ENCODE measurements at places on chromosomes 5 and 9. TPM values are rescaled to one million over a fixed set of nuclear protein-coding genes. Genes with fewer than 3 reads are reported as not detected.

GRCh38 chr9:92208693-92209524 is 84.6 kb downstream of the IARS1 start:
- no peak for DNase-seq

GRCh38 chr9:74334271-74334670 is 162.9 kb upstream of the RORB start:
- no peak for DNase-seq

- DNase-seq: no peak
Measured at GRCh38 chr9:90020276-90020871, 415.6 kb downstream of the GADD45G start.

DNA sequence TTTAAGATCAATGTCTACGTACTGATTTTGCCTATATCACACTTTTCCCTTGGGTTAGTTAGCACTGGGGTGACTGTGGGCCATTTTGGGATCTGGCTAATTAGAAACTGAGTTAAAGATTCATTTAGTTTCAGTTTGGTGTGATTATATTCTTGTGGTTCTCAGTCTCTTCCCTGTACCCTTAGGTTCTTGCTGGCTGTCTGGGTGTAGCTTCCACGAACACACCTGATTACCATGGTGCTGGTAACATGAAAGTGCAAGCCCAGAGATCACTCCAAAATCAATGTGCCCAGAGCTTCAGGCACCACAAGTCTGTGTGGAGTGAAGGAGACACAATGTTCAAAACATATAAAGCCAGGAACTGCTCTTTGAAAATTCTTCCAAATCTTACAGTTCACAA is 248.1 kb downstream of the PDE4D start:
- DNase-seq: no peak

DNA sequence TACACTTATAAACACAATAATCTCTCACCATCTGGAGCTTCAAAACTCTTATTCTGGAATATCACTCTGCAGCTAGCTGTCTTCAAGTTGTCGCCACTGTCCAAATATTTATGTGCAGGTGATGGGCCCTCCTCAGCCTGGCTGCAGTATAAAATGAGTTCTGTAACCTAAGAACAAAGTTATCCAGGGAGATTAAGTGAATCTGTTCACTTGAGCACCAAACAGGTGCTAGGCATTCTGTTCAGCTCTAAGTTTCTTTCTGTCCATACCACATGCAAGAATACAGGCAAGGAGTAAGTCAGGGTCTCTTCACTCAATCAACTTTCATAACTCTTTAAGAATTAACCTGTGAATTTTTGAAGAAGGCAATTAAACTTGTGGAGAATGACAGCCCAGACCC is 344.1 kb downstream of the PLK2 start:
- DNase-seq: no peak

- no peak for DNase-seq
Measured at GRCh38 chr5:151001436-151001835, 19.0 kb upstream of the GPX3 start.

DNA sequence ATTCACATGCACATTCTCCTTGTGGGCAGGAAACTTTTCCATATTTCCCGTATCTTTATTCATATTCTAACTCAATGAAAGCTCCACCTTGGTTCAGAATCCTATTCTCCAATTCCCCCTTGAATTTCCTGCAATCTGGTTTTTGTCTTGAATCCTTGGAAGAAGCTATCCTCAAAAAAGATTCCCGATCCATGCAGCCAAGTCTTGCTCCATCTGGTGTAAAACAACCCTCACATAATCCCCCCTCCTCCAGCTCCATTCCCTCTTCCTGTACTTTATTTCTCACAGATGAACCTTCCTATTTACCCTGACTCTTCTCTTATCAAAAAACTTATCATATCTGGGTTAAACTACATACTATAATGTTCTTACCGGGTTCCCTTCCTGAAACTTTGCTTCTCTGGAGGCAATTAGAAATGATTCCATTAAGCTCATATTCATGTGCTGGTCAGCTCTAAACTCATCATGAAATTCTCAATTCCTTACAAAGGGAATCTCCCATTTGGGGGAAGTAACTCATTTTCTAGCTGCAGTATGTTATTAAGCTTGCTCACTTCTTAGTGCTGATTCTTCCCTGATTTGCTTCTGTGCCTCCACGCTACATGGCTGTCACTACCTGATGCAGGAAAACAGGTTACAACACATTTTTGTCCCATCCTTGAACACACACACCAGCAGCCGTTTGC is 81.7 kb downstream of the GNAQ start:
- DNase-seq: no peak

GRCh38 chr5:9151684-9152427 is 394.0 kb downstream of the SEMA5A start:
- DNase-seq: no peak

GRCh38 chr9:109403116-109403515 is 82.3 kb upstream of the EPB41L4B start:
- DNase-seq: peak; percentile 35

- peak; percentile 86 for DNase-seq
Measured at GRCh38 chr5:14185326-14186058, 42.4 kb downstream of the TRIO start.

- no peak for DNase-seq
Measured at GRCh38 chr9:27665136-27665535, 91.9 kb upstream of the C9orf72 start.

- peak; percentile 94 for DNase-seq
Measured at GRCh38 chr9:123562844-123563346, 206.9 kb downstream of the CRB2 start.

DNA sequence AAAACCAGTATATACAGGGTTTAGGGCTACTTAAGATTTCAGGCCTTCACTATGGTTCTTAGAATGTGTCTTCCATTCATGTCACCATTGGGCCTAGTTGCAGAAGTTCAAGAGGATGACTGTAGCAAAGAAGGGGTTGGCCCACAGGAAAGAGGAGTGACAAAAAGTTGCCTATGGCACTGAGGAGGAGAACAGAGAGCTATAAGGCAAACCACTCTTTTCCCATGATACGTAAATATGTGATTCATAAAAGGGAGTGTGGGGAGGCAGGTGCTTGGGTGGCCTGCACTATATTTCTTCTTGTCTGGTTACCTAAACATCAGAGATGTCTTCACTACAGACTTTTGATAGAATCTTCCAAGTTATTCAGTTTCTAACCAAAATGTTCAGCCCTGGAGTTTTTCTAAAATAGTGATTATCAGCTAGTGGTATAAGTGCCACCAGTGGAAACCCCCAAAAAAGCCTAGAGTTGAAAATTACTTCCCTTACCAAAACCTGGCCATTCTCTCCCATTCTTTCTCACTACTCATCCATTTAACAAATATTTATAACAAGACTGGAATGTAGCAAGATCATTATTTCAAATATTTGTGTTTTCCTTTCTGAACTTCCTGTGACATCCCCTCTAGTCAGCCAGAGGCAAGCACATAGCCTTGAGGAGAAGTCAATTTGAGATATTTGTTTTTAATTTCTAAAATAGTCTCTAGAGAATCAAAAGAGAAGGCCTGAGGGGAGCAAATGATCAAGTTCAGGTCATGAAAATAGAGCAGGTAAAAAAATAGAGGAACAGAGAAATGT is 367.4 kb downstream of the EFNA5 start:
- DNase-seq: no peak

- no peak for DNase-seq
Measured at GRCh38 chr9:124350494-124351263, 64.6 kb downstream of the PSMB7 start.

DNA sequence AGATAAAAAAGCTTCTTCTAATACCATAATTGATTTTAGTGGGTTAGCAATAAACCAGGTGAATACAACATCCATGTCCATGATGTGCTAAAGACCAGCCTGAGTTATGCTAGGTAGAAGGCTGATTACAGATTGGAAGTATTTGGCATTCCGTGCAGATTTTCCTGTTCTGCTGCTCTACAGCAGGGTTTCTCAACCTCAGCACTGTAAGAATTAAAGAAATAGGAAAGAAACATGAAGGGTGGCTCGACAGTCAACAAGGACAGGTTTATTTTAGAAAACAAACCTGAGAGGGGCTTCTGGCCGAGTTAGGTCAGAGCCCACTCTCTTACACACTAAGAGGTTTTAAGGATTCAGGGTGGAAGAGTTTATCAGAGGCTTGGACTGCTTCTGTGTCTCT is 42.3 kb downstream of the ZFAND5 start:
- no peak for DNase-seq

DNA sequence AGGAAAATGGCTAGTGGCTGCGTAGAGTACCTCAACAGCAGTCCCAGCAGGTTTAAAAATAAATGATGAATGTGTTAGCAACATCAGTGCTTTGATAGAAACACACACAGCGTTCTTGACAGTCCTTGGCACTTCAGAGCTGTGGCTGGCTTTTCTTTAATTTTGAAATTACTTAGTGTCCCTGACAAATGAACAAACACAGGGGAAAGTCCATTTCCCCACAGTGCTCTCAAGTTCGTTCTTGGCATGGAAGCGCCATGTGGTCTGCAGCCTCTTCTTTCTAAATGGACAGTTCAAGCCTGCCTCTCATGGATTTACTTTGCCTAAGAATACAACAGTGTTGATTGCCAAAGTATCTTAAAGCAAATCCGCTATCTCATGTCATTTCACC is 102.2 kb downstream of the ADAMTS12 start:
- DNase-seq: no peak

GRCh38 chr9:3332802-3333201 is 193.0 kb downstream of the RFX3 start:
- no peak for DNase-seq

DNA sequence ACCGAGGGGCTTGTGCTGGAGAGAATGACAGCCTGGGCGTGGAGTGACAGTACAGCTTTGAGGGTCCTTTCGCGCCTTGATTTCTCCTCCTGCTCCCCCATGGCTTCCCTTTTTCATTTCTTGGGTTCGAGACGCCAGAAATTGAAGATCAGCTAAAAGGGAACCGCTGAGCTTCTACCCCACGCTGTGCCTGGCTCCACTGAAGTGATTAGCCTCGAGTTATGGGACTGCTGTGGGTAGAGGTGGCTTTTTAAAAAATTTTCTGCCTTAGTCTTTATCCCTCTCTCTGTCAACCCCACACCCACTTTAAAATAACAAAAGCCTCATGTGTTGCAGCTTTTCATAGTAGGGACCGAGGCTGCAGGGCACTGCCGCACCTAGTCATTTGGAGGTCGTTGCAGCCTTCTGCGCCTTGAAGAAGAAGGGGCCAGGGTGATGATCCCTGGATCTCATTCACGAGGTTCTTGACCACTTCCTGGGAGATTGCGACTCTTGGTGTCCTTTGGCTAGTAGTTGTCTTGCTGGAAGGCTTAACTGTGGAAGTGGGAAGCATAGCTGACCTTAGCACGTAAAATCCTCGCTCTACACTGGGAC is 603 bp downstream of the PPIP5K2 start:
- DNase-seq: peak; percentile 44

DNA sequence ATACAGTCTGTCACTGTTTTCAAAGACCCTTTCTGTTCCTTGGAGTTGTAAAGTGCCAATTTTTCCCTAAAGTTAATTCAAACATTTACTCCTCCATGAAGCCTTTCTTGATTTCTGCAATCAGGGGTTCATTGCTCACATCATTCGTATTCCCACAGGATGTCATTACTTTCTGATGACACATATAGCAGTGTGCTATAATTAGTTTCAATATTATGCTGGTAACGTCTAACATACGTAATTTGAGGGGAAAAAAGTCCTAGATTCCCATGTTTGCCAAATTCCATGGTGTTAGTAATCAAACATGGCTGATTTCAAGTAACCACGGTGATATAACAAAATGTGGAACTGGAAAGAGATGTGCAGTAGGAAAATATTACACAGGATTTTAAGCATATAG is 468.2 kb upstream of the MEF2C start:
- DNase-seq: peak; percentile 78

- no peak for DNase-seq
Measured at GRCh38 chr5:89270901-89271300, 387.9 kb upstream of the MEF2C start.

- DNase-seq: no peak
Measured at GRCh38 chr9:89374176-89374575, 55.9 kb downstream of the SECISBP2 start.

PCDHAC1 gene
- not detected for total RNA-seq

LCN9 gene
- total RNA-seq: not detected

RABGAP1 gene
- 23.9 TPM for total RNA-seq

SARDH gene
- 2.4 TPM for total RNA-seq

ARID3C gene
- total RNA-seq: 0.11 TPM

ENTPD8 gene
- total RNA-seq: not detected

TAF11L10 gene
- not detected for total RNA-seq

HAVCR1 gene
- not detected for total RNA-seq

IL5 gene
- total RNA-seq: not detected

DMGDH gene
- 0.38 TPM for total RNA-seq

SPINK13 gene
- not detected for total RNA-seq

RFK gene
- total RNA-seq: 19.1 TPM

GRM6 gene
- total RNA-seq: not detected
